ENCODE measurements at places on chromosomes 5 and 9. TPM values are rescaled to one million over a fixed set of nuclear protein-coding genes. Genes with fewer than 3 reads are reported as not detected.

Gene GABRA1
- not detected for total RNA-seq

Gene NIM1K
- 0.79 TPM for total RNA-seq

Gene GAS1
- total RNA-seq: 328 TPM

Gene HEMGN
- total RNA-seq: 0.44 TPM

Gene SEMA6A
- total RNA-seq: 21.3 TPM

Gene PCDHA9
- not detected for total RNA-seq

Gene SPACA9
- total RNA-seq: 3.8 TPM

Gene ALDH7A1
- total RNA-seq: 17.7 TPM

Gene ABO
- 7.3 TPM for total RNA-seq

Gene TMEM267
- total RNA-seq: 11.0 TPM

Gene BTNL8
- total RNA-seq: 3.0 TPM

Gene CLINT1
- 101 TPM for total RNA-seq

Gene IGFBPL1
- total RNA-seq: not detected

Gene ERGIC1
- 125 TPM for total RNA-seq

Measured in omental fat pad (tissue), 4 donors.